Stimulated activated CD4-positive, alpha-beta T cell treated with anti-CD3 and anti-CD28 coated beads, Interleukin-4, amount 100 ng/mL, for 24 hours (primary cell): ENCODE measurements at places on chromosomes 16 and 17.
A peak's percentile ranks its signal among the peaks of the same experiment; 100 is the strongest.

- no peak for DNase-seq
These were observed 19.2 kb downstream of the ADCY7 start for GRCh38 chr16:50285406-50286003.

- peak; percentile 30 for DNase-seq
These were observed 1.8 kb downstream of the MAP3K14 start for GRCh38 chr17:45314741-45315647.

DNA sequence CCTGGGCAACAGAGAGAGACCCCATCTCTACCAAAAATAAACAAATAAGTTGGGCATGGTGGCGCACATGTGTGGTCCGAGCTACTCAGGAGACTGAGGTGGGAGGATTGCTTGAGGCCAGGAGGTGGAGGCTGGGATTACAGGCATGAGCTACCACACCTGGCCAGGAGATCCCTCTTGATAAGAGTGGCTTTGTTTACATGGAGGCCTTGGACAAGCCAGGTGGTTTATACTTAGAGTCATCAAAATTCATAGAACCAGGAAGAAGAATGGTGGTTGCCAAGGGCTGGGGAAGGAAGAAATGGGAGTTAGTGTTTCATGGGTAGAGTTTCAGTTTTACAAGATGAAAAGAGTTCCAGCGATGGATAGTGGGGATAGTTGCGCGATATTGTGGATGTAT is 8.8 kb upstream of the ZFP1 start:
- DNase-seq = no peak

- DNase-seq = no peak
These were observed 50.5 kb downstream of the ASIC2 start for GRCh38 chr17:33242375-33243124.

- DNase-seq = no peak
These were observed 5.3 kb downstream of the PLD6 start for GRCh38 chr17:17200831-17201230.

GRCh38 chr16:17459903-17460521 is 10.7 kb downstream of the XYLT1 start:
- no peak for DNase-seq

- DNase-seq = no peak
These were observed 455 bp upstream of the GRB7 start for GRCh38 chr17:39737206-39737759.

- no peak for DNase-seq
These were observed 11.3 kb upstream of the RASD1 start for GRCh38 chr17:17507465-17508011.

DNA sequence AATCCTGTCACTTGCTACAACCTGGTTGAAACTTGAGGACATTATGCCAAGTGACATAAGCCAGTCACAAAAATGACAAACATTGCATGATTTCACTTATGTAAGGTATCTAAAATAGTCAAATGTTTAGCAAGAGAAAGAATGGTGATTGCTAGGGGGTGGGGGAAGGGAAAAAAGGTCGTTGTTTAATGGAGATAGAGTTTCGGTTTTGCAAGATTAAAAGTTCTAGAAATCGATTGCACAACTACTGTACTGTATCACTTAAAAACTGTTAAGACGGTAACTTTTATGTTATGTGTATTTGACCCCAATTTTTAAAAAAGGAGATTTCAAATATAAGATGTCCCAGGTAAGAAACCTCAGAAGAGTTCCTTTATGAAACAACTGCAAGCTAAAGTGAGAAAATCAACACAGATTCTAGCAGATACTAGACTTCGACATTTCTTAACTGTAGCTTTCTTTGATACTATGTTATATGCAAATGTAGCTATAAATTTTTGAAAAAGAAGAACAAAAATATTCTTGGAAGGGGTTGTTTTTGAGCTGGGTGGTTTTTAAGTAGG is 5.9 kb downstream of the MEOX1 start:
- no peak for DNase-seq

DNA sequence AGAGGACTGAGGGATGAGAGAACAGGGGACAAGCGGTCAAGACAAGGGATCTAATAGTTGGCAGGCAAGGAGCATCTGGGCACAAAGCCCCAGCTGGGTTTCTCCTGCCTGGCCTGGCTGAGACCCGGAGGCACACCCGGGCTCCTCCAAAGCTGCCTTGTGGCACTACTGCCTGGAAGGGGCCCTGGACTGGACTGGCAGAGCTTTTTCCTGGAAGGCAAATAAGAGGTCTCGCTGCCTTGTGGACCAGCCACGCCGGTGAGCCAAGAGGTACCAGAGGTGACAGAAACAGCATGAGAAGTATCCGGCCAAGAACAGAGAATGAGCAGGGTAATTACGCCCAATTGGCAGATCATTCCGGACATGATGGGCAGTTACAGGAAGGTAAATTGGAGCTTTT is 64.6 kb downstream of the GTF3C1 start:
- no peak for DNase-seq

DNA sequence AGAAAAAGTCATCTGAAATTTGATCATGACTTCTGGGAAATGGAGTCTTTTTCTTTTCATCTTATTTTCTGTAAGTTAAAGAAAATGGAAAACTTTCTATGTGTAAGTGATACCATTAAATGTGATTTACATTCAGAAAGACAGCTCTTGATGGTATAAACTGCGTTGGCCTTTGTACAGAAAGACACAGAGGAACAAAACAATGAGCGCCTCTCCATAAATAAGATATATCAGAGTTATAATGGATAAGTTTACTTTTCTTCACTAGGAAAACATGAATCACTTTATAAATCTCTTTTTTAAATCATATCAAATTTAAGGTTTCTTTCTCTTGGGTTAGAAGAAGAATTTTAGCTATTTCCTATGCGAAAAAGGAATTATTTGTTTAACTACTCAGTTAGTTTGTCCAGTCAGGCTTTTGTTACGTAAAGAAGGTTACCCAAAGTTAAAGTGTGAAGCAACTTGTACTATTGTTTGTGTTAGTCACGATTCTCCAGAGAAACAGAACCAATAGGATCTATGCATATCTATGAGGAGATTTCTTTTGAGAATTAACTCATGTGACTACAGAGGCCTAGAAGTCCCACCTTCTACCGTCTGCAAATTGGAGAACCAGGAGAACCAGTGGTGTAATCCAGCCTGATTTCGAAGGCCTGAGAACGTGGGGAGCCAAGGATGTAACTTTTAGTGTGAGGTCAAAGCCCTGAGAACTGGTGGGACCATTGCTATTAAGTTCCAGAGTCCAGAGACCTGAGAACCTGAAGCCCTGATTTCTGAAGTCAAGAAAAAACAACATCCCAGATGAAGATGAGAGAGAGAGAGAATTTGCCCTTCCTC is 295.4 kb upstream of the KCNJ16 start:
- DNase-seq = no peak
